AML-193 (cell line): ENCODE measurements at places on chromosomes 4 and X.

GRCh38 chr4:113790478-113790877 is 28.9 kb upstream of the CAMK2D start:
- peak; percentile 46 for DNase-seq

- no peak for DNase-seq
Observed at GRCh38 chr4:83561381-83561780, 25.5 kb downstream of the GPAT3 start.

DNA sequence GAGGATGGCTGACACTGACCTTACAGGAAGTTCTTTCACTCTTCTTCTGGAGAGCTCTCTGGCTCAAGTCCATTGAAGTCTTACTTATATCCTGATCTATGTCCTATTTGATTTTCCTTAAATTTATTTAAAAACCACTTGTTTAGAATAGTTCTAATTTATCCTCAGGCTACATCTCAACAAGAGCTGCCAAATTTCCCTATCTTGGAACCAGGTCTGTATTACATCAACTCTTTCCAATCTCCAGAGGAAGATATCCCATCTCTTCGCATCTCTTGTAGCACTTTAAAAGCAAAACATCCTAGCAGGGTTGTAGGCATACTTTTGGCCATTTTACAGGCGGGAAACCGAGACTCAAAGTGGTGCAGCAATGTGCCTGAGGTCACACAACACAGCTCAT is 290.5 kb upstream of the TEX13C start:
- DNase-seq = no peak

- DNase-seq = no peak
Observed at GRCh38 chr4:138500869-138501268, 258.7 kb upstream of the SLC7A11 start.

- DNase-seq = no peak
Observed at GRCh38 chrX:134024686-134025377, 39.4 kb upstream of the GPC3 start.

GRCh38 chr4:141340458-141340857 is 119.8 kb downstream of the ZNF330 start:
- no peak for DNase-seq

DNA sequence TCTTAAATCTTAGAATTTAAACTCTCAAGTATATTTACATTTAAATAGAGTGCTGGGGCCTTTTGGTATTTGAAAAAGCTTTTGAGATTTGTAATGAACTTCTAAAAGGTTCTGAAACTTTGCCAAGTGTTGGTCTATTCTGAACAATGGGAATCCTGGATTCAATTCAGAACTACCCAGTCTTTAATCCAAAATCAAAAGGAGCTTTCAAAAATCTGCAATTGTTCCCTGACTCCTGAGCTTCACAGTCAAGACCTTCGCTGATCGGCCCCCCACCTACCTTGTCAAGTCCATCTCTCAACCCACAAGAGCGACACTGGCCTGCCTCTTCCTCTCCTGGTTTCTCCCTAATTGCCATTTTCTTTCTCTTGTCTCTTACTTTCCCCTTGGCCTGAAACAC is 666.1 kb upstream of the BOD1L1 start:
- DNase-seq = no peak

DNA sequence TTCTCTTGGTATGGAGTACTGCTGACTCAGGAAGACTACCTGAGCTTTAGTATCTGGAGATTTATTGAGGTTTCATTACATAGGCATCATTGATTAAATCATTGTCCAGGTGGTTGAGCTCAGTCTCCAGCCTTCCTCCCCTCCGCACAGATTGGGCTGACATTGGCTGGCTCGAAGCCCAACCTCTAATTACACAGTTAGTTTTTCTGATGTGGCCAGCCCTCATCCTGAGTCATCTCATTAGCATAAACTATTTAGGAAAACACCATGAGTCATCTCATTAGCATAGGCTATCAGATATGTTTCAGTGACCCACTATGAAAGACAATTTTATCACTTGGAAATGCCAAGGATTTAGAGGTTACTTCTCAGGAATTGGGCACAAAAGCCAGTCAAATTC is 93.9 kb upstream of the ANKRD50 start:
- DNase-seq = no peak

- peak; percentile 0 for DNase-seq
Observed at GRCh38 chrX:37509349-37509748, 62.1 kb upstream of the LANCL3 start.

DNA sequence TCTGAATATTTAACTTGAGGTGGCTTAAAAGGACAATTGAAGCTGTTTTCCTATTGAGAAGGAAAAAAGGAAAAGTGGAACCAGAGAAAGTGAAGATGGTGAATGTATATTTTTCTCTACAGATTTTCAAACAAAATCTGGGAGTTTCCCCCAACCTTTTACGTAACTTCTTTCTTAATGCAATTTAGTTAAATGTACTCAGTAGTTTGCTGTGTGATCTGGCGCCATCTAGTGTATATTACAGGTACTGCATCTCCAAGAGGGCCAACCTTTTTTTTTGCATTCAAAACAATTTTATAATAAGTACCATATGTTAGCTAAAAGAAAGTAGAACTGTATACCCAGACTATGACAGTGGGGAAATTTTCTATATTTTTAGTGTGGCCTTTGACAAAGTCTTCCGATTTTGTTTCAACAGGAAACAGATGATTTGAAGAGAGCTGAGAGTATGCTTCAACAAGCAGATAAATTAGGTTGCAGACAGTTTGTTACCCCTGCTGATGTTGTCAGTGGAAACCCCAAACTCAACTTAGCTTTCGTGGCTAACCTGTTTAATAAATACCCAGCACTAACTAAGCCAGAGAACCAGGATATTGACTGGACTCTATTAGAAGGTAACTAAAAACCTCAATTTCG is 82.0 kb downstream of the PLS3 start:
- peak; percentile 19 for DNase-seq

GRCh38 chrX:79570524-79571240 is 203.5 kb upstream of the ITM2A start:
- DNase-seq = no peak

DNA sequence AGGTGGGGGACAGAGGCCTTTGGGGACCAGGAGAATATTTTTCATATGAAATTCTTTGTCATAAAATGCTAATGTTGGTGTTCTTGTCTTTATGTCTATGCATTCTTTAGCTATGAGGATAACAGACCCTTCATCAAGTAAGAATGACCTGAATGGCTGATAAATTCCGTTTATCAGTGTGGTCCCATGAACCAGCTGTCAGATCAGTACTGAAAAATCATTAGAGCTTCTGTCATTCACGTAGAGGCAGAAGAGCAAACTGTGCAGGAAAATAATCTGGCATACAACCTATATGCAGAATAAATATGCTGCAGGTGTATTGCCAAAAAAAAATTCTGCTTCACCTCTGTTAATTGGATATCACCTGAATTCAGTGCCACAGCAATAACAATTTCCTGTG is 828.6 kb downstream of the ADGRL3 start:
- no peak for DNase-seq

DNA sequence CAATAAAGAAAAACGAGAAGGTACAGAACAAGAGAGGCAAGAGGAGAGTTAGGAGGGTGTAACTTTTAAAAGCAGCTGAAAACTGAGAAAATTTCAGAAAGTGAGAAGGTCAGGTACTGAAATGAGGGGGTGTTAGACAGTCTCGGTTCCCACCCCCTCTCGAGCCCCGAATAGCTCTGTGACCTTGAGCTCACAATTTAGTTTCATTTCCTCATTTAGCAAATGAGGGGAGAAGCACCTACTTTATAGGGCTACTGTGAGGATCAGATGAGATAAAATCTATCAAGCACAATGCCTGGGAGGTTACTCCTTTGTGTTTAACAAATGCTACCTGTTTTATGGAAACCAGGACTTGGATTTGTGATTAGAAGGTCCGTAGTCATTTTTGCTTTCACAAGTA is 4.9 kb downstream of the UGT8 start:
- DNase-seq = no peak

DNA sequence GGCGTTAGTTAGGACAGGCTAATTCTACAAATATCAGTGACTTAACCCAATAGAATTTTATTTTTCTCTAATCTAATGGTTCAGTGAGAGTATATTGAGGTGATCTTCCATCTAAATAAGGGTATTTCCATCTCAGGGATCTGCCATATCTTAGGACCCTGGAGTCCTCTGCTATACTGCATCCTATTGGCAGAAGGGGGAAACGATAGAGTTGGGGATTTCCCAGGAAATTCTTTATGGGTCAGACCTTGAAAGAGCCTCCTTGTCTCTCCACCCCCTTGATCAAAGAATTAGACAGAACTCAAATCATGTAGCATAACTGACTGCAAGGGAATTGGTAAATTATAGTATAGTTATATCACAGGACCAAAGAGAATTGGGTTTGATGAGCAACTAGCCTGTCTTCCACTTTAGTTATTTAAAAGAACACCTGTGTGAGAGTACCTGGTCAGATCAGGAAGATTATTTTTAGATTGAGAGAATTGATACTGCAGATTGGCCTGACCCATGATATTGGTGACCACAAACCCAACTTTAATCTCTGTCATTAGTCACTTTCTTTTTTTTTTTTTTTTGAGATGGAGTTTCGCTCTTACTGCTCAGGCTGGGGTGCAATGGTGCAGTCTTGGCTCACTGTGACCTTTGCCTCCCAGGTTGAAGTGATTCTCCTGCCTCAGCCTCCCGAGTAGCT is 25.6 kb downstream of the SMARCA5 start:
- no peak for DNase-seq

DNA sequence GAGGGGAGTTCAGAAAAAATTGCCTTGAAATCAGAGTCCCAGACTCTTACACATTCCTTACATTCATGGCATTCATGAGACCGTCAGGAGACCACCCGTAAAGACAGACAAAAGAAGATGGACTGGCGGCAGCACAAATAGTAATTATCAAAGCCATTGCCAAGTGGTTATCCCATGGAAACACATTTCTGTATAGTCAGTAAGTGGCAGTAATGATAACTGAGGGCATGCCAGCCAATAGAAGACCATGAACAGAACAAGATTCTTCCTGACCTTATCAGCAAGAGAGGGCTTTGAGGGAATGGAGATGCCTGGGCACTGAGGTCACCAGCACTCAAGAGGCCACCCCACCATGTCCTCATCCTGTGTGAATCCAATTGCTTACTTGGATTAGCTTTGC is 121.7 kb upstream of the HCCS start:
- DNase-seq = no peak

- DNase-seq = no peak
Observed at GRCh38 chr4:18318682-18319388, 297.3 kb upstream of the LCORL start.

DNA sequence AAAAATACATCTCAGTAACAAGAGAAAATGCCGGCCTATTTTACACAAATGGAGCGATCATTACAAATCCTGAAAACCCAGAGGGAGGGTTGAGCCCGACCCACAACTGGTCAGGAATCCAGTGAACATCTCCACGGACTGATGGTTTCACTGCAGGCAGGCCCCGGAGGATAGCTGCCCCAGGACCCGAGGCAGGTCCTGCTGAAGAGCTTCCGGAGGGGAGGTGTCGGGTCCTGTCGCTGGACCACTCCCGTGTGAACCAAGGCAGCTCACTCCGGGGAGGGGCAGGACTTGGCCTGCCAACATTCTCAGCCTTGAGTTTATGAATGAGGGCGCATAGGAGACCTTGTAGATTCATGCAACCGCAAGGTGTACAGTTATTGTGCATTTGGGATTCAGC is 4.8 kb upstream of the CRMP1 start:
- DNase-seq = no peak

DNA sequence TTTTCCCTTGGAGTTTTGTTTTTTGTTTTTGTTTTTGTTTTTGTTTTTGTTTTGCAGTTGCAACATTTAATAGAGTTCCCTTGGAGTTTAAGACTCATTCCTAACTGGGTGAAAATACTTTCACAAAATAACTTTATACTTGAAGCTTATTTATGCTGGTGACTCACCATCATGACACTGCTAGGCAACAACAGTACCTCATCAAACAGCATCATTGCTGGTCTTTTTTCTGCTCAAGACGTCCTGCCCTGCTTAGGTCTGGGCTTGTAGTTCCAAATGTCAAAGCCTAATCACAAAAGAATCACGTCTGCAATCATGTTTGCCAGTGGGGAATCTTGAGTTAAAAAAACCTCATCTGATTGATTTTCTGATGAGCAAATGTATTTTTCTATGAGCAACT is 105.7 kb upstream of the PRPS2 start:
- DNase-seq = no peak

DNA sequence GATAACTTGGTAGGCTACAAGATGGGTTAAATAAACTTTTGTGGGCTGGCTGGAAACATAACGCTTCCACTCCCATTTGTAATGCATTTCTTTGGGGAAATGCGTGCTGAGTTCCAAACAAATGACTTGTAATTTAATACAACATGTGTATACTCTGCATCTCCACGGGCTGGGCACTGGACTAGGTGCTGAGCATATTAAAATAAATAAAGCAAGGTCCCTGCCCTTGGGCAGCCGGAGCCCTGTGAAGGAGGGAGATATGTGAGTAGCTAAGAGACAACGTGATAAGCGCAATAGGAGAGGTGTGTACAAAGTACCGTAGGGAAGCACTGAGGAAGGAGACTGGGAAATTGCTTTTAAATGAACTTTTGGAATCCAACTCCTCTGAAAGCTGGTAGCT is 147.2 kb upstream of the RBPJ start:
- no peak for DNase-seq

DNA sequence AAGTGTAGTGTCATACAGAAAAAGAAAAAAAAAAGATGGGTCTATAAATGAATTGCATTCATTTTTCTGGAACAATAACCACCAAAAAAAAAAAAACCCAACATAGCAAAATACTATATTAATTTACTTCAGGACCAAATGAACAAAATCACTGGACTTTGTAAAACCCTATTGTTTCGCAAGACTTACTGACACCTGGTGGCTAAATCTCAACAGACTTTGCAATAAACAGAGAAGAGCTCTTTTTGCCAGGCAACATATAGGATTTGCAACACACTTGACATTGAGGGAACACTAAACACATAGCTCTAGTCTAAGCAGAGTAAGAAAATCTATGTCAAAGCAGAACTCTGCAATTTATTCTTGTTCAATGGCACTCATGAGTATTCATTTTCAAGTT is 990.2 kb downstream of the STPG2 start:
- DNase-seq = no peak

DNA sequence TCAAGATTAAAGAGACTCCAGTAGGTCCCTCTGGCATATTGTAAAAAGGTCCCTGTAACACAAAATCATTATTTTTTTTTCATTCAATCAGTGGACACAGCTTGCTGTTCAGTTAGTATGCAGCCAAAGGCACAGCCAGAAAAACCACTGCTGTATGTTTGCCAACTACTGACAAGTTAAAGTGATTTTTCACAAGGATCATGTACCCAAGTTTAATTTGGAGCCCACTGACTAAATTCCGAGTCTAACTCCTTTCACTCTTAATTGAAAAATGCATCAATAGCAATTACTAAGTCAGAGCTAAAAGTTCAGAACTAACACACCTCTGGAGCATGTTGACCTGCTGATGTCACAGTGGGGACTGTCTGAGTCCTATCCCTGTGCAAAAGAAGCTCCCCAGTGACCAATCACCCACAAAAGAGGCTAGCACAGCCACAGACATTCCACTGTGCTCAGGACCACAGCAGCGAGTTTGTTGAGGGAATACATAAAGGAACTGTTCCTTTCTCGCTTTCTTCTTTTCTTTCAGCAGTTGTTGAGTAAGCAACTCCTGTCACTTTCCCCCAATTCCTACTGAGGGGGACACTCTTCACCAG is 60.4 kb downstream of the STX18 start:
- no peak for DNase-seq
